ENCODE measurements at places on chromosomes 3 and 15.

GRCh38 chr15:49815950-49816349, 195.1 kb downstream of the DTWD1 start:
- peak; percentile 89 for DNase-seq

DNA sequence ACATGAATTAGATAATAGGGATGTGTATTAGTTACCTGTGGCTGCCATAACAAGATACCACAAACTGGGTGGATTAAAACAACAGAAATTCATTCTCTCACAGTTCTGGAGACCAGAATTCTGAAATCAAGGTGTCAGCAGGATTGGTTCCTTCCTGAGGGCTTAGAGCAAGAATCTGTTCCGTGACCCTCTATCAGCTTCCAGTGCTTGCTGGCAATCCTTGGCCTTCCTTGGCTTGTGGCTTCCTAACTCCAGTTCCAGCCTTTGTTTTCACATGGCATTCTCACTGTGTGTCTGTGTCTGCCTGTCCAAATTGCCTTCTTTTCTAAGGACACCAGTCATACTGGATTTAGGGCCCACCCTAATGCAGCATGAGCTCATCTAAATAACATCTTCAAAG, 94.4 kb upstream of the NR2E3 start:
- DNase-seq, result no peak

DNA sequence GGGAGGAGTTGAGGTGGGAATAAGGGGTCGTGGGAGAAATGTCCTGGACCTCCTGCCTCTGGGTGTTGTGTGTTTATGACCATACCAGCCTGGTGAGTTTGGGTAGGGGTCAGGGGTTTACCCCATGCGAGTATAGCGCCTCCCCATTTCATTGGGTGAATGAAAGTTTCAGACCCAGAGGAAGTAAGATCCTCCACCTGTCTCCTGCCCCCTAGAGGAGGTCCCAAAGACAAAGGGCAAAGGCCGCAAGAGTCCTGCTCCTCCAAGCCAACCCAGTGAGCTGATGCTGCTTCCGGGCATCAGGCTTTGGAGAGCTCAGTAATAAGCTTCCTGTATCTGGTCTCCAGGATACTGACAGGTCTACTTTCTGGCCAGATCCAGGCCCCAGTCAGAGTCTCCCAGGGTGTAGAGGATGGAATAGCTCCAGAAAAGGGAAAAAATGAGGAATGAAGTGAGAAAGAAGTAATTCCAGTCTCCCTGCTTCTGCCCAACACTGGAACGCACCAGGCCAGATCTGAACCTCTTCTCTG, 6.4 kb upstream of the TBC1D21 start:
- DNase-seq, result no peak

- DNase-seq, result no peak
These were observed 210.3 kb downstream of the OPA1 start for GRCh38 chr3:193803288-193803687.

DNA sequence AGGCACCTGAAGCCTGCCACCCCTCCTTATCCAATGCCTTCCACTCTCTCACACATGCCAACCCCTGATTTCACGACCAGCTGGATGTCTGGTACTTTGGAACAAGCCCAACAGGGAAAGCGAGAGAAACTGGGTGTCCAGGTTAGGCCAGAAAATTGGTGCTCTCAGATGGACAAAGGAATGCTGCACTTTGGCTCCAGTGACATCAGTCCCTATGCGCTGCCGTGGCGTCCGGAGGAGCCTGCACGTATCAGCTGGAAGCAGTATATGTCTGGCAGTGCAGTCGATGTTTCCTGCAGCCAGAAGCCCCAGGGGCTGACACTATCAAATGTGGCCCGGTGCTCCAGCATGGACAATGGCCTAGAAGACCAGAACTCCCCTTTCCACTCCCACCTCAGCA, 45.2 kb downstream of the CDAN1 start:
- DNase-seq, result no peak

GRCh38 chr3:24631481-24631880, 136.8 kb upstream of the THRB start:
- no peak for DNase-seq

- no peak for DNase-seq
These were observed 951.6 kb downstream of the DIPK2A start for GRCh38 chr3:144923046-144923775.

DNA sequence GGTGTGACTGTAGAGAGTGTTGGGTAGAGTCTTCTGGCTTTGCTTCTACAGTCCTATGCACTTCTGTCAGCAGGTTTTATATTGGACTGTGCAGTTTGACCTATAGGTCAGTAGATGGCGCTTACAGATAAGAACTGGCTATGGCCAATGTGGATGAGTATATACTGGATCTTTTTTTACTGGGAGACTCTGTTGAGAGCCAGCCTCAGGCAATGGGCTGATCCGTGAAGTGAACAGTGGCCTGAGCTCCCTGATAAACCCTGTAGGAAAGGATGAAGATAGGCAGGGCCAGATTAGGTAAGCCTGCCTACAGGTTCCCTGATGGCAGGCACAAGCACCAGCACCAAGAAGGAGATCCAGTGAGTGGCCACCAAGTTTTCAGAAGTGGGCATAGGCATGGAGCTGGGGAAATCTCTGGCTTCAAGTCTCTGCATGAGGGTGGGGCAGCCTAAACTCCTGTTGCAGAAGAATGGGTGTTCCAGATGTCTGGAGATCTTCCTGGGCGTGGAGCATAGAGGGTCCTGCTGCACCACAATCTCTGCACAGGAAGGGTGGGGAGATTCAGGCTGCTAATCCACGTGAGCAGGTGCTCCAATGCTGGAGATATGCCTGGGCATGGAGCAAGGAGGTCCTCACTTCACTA, 326.0 kb upstream of the SGO1 start:
- peak; percentile 76 for DNase-seq

- DNase-seq, result no peak
These were observed 18.7 kb downstream of the ZNF148 start for GRCh38 chr3:125356140-125357026.

Measured in EL (cell line).